ENCODE measurements at places on chromosomes 6 and 20.
A peak's percentile ranks its signal among the peaks of the same experiment; 100 is the strongest.

DNA sequence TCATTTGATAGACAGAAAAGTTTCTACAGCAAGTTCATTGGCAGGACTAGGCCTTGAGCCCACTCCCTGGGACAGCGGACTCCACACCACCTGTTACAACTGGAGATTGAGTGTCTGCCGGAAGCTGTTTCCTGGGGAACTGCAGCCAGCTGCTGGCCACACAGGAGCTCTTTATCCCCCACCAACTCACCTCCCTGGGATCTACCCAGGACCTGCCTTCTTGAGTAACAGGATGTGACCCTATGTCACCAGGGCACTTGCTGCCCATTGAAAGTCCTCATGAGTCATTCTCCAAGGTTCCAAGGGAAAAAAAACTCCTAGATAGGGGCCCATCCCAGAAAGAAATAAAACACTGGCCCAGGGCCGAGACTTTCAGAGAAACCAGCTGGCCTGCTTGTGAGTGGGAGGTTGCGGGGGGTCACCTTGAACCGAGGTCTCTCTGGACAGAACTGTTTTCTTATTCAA is 37.4 kb upstream of the SLC9A8 start:
- DNase-seq, result no peak

GRCh38 chr6:162854228-162854627 is 126.5 kb downstream of the PACRG start:
- no peak for DNase-seq

DNA sequence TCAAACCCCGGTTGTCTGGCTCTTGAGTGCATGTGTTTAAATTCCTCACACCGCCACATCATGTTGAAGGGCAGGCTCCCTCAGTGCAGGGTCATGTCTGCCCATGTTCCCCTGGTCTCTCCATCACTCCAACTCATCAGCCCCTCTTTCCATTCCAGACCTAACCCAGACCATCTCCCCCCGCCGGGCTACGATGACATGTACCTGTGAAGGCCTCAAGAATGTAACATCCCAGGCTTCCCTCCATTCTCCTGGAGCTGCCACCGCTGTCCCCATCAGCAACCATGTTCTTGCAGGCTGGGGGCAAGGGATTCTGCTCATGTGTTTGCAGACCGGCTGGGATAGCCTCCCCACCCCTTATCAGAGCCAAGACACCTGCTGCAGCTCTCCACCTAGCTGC is 19.9 kb downstream of the TMEM74B start:
- no peak for DNase-seq

- no peak for DNase-seq
These were observed 484.9 kb downstream of the LMBRD1 start for GRCh38 chr6:69311888-69312287.

DNA sequence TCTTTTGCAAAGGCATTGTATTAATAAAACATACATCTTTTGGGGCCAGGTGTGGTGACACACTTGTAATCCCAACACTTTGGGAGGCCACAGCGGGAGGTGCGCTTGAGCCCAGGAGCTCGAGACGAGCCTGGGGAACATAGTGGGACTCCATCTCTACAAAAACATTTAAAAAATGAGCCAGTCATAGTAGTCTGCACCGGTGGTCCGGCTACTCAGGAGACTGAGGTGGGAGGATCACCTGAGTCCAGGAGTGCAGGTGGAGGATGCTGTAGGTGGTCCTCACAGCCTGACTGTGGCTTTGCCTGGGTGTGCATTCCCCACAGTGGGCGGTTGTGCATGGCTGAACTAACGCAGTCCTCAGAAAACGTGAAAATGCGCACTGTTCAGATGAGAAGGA is 162.5 kb downstream of the DLL1 start:
- no peak for DNase-seq

DNA sequence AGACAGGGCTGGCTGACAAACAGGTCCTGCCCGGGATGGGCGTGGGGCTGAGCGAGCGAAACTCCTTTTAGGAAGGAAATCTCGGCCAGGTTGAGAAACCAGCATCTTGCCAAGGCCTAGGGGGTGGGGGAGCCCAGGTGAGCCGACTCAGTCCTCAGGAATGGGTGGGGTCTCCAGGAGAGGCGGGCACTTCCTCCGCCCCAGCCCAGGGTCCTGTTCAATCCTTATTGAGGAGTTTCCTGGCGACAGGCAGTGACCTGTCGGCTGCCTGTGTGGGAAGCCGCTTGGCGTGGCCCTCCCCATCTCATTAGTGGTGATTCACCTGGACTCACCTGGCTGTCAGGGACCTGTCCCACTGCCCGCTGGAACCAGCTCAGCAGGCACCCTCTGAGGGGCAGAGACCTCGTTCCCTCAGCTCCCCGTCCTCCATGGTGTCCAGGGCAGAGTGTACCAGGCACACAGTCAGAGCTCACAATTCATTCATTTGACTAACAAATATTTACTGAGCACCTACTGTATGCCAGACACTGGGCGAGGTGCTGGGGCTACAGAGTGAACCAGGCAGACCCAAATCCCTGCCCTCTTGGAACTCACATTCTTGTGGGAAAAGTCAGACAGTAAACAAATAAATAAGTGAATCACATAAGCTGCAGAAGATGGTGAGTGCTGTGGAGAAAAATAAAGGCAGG is 51.1 kb downstream of the FGD2 start:
- DNase-seq, result no peak

GRCh38 chr20:58553841-58554240 is 38.6 kb upstream of the APCDD1L start:
- DNase-seq, result no peak

DNA sequence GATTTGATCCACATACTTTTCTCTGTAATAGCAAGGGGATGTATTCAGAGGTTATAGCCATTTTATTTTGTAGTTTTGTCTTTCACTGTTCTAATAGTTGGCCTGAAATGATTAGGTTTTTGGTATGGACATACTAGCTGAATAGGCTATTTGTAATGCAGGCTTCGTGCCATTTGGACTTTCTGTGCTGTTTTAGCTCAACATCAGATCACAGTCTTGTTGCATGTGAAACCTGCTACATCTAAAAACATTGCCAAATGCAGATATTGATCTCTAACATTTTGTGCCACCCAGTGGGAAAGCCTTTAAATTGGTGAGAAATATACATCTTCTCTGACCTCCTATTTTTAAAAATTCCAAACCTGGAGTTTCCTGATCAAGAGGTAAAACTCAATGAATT is 157.5 kb upstream of the SCGN start:
- no peak for DNase-seq

GRCh38 chr6:149093643-149094042 is 223.9 kb upstream of the TAB2 start:
- no peak for DNase-seq

DNA sequence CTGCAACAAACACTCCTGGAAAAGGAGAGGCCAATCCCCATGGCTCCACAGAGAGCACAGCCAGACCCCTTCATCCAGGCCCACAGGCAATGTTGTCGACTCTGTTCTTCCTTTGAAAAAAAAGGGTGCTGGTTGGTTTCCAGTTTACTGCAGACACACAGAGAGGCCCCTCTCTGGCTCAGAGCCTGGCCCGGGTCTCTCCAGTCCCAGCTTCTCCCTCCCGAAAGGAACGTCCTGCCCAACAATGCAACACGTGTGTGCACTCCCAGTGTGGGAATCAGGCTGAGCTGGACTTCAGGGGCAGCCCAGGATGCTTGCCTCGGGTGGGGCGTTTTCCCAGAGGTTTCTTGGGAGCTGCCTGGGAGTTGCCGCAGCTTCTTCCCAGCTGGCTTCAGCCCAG is 4.5 kb upstream of the NKAIN4 start:
- DNase-seq, result no peak

DNA sequence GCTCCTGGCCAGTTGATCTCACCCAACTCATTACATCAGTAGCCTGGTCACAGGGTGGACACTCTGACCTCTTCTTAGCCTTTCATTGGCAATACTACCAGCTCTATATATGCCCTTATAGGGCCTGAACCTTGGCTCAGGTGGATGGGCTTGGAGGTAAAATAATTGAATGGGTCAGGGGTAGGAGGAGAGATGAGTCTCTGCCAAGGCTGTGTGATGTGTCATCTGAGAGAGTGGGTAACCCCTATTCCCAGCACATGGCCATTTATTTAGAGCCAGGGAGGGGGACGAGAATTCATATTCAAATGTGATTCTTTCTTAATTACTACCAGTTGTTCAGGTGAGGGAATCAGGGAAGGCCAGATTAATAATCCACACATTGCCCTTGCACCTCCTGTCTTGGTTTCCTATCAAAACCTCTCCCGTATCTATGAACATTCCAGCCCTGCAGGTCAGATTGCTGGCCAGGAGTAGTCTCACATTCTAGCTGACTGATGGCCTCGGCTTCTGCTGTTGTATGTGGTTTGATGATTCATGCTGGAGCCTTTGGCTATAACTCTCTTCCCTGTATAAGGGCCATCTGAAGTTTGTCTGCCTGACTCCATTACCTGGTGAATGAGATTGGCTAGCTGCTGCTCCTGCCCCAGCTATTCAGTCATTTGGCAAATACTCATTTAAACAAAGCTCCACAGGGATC is 13.4 kb downstream of the C20orf173 start:
- no peak for DNase-seq

DNA sequence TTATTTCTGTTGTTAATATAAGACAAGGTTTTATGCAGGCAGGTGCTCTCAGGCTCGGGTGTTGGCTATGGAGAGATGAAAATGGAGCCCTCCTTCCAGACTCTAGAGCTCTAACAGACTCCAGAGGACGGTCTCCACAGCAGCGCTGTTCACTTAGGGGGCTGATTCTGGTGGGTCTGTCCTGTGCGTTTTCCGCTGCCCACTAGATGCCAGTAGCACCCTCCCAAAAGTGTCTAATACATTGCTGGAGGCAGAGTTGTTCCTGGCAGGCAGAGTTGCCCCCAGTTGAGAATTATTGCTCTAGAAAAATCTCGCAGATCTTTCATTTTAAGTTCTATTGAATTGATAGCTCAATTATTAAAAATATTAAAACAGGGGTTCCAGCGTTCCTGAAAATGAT is 109.9 kb downstream of the MAP3K4 start:
- DNase-seq, result no peak

DNA sequence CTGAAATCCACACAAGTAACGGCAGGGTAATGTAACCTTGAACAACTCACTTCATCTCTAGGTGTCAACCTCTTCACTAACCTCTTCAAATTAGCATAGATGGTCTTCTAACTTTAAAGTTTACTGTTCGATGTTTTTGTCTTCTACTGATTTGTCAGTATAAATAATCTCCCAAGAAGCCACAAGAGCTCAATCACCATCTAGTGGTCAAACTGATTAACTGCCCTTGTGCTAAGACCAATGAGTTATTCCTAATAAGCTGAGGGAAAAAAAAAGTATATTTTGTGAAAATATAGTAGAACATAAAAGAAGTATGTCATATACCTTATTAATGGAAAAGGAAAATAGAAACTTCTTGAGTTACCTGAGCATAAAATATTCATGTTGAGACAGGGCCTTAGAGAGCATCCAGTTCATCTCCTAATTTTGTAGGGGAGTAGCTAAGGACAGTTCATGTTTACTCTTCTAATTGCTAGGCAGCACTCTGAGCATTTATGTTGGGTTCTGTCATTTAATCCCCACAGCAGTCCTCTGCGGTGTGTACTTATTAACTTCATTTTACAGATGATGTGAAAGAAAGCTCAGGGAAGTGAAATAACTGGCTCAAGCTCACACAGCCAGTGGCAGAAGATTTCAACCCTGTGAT is 317.1 kb downstream of the ESR1 start:
- no peak for DNase-seq

- no peak for DNase-seq
These were observed 11.5 kb upstream of the MCUR1 start for GRCh38 chr6:13825871-13826270.

GRCh38 chr20:4147319-4147718 is 132.0 kb upstream of the RNF24 start:
- DNase-seq, result no peak

DNA sequence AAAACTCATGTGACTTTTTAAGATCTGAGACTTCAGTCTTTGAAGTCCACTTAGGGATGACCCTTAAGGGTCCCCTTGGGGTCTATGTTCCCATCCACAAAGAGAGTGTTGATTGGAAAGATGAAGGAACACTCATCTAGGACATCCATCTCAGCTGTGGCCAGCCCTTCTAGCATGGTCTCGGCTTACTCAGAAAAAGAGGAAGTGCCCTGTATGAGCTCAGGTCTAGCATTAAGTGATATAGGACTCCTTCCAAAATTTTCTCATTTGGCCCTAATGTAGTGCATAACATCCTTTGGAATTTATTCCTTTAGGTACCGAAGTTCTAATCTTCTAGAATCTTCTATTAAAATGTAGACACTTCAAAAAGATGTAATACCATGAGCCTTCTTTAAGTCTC is 77.4 kb downstream of the NDUFAF5 start:
- DNase-seq, result no peak

DNA sequence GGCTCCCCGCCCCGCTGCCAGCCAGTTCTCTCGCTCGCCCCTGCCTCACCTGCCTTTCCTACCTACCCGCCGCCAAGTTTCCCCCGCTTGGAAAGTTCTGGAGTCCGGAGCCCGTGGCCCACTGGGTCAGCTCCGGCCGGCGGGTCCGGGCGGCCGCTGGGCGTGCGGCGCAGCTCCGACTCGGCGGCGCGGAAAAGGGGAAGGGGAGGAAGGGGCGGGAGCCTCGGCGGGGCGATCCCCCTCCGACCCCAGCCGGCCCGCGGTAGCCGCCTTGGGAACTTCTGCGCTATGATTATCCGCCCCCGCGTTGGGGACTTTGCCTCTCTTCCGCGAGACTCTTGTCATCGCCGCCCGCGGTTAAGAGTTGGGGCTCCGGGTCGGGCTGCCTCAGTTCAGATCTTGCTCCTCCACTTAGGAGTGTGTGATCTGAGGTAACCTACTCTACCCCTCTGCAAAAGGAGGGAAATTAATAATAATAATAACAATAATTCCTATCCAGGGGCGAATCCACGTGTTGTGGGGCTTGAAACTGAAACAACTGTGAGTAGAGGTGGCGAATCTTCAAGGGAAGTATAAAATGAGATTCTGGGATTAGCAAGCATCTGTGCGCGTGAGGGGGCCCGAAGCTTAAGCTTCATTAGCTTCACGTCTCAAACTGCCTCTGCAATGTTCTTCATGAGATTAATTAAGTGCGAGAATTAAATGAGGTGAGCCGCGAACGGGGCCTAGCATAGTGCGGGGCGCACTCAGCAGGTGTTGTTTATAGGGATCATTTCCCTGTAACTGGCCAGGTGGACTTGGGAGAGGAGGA is 30.8 kb downstream of the SF3B5 start:
- DNase-seq, result peak; percentile 54

DNA sequence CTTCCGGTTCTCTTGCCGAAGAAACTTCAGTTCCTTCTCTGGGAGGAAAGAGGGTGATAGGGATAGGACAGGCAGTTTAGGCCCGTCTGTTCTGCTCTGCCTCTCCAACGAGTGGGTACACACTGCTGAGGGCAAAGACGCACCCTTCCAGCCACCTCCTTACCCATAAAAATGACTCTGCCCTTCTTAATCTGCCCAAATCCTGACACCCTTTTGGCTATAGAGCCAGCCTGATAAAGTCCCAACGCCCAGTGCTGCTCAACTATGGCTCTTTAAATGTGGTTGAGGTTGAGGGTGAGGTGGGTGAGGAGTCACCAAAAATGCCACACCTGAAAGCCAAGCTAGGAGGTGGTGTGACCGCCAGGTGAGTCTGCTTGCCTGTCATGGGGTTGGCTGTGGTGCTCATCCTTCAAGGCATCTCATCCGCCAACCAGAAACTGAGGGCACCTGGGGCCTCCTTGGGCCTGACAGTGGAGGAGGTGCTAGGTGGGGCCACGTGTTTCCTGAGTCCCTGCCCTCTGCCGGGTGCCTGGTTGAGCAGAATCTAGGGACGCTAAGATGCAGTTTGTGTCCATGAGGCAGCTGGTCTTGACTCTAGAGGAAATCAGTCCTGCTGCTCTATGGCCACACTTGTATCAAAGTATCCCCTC is 16.3 kb downstream of the CCDC167 start:
- DNase-seq, result no peak
